ENCODE measurements at places on chromosomes 11 and 22. TPM values are rescaled to one million over a fixed set of nuclear protein-coding genes. Genes with fewer than 3 reads are reported as not detected.
A peak's percentile ranks its signal among the peaks of the same experiment; 100 is the strongest.

- no peak for DNase-seq
- no peak overlapping the region for H3K4me3 ChIP-seq
- no peak overlapping the region for H3K27ac ChIP-seq
- H3K27me3 ChIP-seq: no peaks in the 10 kb centered on the region
- H3K36me3 ChIP-seq: peaks cover 18% of the 10 kb centered on the region
Measured at GRCh38 chr22:17597217-17597616, 31.3 kb downstream of the ATP6V1E1 start.

The RFPL2 gene
- polyA plus RNA-seq: not detected

The OR8G5 gene
- polyA plus RNA-seq: not detected

The NEFH gene
- not detected for polyA plus RNA-seq

The GLB1L3 gene
- not detected for polyA plus RNA-seq

DNA sequence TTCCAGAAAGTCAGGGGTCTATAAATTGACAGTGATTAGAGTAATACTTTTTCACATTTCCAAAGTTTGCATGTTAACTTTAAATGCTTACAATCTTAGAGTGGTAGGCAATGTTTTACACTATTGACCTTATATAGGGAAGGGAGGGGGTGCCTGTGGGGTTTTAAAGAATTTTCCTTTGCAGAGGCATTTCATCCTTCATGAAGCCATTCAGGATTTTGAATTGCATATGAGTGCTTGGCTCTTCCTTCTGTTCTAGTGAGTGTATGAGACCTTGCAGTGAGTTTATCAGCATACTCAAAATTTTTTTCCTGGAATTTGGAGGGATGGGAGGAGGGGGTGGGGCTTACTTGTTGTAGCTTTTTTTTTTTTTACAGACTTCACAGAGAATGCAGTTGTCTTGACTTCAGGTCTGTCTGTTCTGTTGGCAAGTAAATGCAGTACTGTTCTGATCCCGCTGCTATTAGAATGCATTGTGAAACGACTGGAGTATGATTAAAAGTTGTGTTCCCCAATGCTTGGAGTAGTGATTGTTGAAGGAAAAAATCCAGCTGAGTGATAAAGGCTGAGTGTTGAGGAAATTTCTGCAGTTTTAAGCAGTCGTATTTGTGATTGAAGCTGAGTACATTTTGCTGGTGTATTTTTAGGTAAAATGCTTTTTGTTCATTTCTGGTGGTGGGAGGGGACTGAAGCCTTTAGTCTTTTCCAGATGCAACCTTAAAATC lies 5.3 kb downstream of the MALAT1 start:
- H3K36me3 ChIP-seq: peaks cover 15% of the 10 kb centered on the region
- DNase-seq: no peak
- peaks cover 2% of the 10 kb centered on the region for H3K27me3 ChIP-seq
- H3K4me3 ChIP-seq: peak overlapping the region; percentile 100
- peak overlapping the region; percentile 25 for H3K27ac ChIP-seq

GRCh38 chr22:34356481-34356880 lies 436.2 kb upstream of the LARGE1 start:
- no peak overlapping the region for H3K27ac ChIP-seq
- H3K4me3 ChIP-seq: no peak overlapping the region
- DNase-seq: no peak

DNA sequence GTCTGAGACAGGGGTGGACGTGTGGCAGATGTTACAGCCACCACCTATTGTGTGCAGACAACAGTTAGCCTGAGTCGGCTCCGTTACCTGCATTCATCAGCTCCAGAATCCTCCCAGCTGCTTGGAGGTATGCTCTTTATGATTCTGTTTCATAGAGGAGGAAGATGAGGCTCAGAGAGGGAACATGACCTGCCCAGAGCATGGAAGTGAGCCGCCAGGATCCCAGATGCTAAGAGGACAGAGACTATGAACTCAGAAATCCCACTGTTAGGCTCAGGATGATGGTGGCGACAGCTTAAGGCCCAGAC lies 1.5 kb downstream of the EMID1 start:
- no peaks in the 10 kb centered on the region for H3K4me1 ChIP-seq
- no peak overlapping the region for H3K27ac ChIP-seq

- no peak overlapping the region for H3K27ac ChIP-seq
- H3K4me1 ChIP-seq: no peaks in the 10 kb centered on the region
- no peak for DNase-seq
Measured at GRCh38 chr11:134380229-134380628, 31.8 kb downstream of the B3GAT1 start.

- H3K4me1 ChIP-seq: no peaks in the 10 kb centered on the region
- H3K4me3 ChIP-seq: no peak overlapping the region
- no peaks in the 10 kb centered on the region for H3K27me3 ChIP-seq
- no peaks in the 10 kb centered on the region for H3K36me3 ChIP-seq
- no peak for DNase-seq
Measured at GRCh38 chr11:33897761-33898375, 6.0 kb upstream of the LMO2 start.

- H3K36me3 ChIP-seq: no peaks in the 10 kb centered on the region
- H3K4me3 ChIP-seq: no peak overlapping the region
- no peaks in the 10 kb centered on the region for H3K4me1 ChIP-seq
- no peak for DNase-seq
- H3K27ac ChIP-seq: no peak overlapping the region
Measured at GRCh38 chr22:47367107-47367690, 604.7 kb downstream of the TBC1D22A start.

The FAM83F gene
- 0.88 TPM for polyA plus RNA-seq

The SYCE3 gene
- not detected for polyA plus RNA-seq

GRCh38 chr11:111933872-111934271 lies 3.3 kb upstream of the DIXDC1 start:
- no peaks in the 10 kb centered on the region for H3K27me3 ChIP-seq
- H3K27ac ChIP-seq: no peak overlapping the region
- H3K36me3 ChIP-seq: no peaks in the 10 kb centered on the region
- H3K4me3 ChIP-seq: no peak overlapping the region
- DNase-seq: no peak

The RBFOX2 gene
- polyA plus RNA-seq: 29.9 TPM

The HINFP gene
- 23.1 TPM for polyA plus RNA-seq

Data from aorta (tissue), 5 donors.